ENCODE measurements at places on chromosomes 1 and 21.

GRCh38 chr1:35660581-35661473 lies 19.5 kb upstream of the PSMB2 start:
- no peak for DNase-seq

DNA sequence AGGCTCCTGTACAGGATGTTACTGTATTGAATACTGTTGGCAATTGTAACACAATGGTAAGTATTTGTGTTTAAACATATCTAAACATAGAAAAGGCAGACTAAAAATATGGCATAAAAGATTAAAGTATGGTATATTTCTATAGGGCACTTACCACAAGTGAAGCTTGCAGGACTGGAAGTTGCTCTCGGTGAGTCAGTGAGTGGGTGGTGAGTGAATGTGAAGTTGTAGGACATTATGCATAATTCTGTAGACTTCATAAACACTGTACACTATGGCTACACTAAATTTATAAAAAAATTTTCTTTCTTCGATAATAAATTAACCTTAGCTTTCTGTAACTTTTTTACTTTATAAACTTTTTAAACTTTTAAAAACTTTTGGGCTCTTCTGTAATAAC lies 13.7 kb upstream of the TRIM62 start:
- DNase-seq, result no peak

DNA sequence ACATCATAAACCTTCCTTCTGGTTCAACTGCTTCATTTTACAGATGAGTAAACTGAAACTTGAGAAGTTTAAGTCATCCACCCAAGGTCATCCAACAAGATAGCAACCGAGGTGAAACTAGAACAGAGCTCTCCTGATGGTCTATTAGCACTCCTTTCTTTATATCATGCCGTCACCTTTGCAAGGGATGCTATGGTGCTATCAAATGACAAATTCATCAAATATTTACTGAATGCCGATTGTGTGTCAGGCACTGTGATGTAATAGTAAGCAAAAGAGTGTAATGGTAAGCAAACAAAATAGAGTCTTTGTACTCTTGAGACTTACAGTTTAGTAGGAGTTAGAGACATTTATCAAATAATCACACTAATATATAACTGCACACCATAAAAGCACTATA lies 14.0 kb upstream of the SGIP1 start:
- no peak for DNase-seq

DNA sequence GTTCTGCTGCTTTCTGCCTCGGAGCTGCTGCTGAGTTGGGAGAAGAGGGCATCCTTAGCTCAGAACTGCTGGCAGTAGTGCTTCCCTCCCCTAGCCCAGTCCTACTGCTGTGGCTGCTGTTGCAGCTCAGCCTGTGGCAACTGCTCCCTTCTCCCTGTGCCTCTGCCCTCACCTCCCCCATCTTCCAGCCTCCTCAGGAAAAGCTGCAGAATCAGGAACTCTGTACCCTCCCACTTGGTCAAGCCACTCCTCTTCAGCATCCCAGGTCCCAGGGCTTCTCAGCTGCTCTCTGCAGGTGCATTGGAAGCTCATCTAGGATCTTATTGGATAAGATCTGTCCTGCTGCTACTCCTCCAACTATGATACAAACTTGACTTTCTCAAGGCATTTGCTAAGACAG lies 316.7 kb downstream of the BRINP2 start:
- no peak for DNase-seq

- no peak for DNase-seq
These were observed 9.8 kb downstream of the SAMD11 start for GRCh38 chr1:933603-933940.

DNA sequence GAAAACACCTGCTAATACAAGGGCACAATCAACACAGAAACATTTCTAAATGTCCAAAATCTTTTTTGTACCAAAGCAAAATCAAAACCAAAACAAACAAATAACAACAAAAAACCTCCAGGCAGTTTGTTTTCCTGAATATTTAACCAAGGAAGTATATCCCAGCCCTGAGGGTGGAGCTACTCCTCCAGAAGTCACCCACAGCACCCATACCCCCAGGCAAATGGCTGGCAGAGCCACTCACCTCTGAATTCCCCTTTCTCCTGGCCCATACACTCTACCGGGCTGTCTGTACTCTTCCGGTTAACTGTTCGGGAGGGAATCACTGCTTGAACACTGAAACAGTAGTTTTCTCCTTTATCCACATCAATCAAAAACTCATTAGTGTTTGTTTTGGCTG lies 9.5 kb downstream of the F3 start:
- no peak for DNase-seq

- DNase-seq, result no peak
These were observed 50.2 kb upstream of the LHX8 start for GRCh38 chr1:75083848-75084514.

- no peak for DNase-seq
These were observed 3.8 kb downstream of the MXRA8 start for GRCh38 chr1:1354271-1355247.

DNA sequence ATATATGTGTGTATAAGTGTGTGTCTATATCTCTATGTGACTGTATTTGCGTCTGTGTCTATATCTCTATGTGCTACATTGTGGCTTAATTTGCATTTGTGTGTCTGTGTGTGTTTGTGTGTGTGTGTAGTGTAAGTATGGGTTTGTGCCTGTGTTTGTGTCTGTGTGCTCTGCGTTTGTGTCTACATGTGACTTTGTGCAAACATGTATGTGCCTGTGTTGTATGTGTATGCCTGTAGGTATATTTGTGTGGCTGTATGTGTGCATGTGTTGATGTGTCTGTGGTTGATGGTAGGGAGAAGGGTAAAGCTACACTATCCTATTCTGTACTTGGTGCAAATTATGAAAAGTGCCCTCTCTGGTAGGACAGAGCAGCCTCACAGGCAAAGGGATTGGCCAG lies 7.3 kb upstream of the FGGY start:
- no peak for DNase-seq

DNA sequence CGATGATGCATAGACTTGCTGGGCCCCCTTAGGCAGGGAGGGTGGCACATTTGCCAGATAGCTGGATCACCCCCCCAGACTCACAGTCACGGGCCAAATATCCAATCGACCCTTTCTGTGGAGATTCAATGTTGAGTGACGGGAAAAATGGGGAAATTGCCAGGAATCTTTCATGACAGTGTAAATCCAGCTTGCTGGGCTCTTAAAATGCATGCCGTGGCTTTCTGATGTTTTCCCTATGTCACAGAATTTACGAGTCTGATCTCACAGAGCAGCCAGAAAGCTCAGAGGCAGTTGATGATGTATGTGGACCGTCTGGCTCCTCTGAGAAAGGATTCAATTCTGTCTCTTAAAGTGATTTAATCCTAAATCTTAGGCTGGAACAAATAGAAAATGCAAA lies 150.1 kb upstream of the ZNF644 start:
- no peak for DNase-seq

GRCh38 chr1:190717055-190717454 lies 239.4 kb upstream of the BRINP3 start:
- DNase-seq, result no peak

- no peak for DNase-seq
These were observed 87.5 kb downstream of the AJAP1 start for GRCh38 chr1:4741876-4742423.

- DNase-seq, result no peak
These were observed 91.5 kb upstream of the GCLM start for GRCh38 chr1:94000510-94001282.

DNA sequence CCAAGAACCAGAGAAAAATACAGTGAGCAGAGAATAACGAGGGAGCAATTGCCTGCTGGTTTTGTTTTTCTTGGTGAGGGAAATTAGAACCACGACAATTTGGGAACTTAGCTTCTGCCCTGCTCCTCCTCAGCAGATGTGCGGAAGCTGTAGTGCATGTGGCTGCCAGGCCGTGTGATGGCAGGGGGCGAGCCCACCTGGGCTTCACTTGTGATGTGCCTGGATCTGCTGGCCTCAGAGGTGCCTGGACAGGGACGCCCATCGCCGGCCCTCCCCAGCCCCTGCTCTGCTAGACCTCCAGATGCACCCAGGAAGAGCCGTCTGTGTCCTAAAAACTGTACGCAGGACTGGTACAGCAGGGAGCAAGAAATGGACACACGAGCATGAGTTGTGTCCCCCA lies 28.5 kb upstream of the C1orf174 start:
- no peak for DNase-seq

- DNase-seq, result no peak
These were observed 25.3 kb upstream of the SYT6 start for GRCh38 chr1:114178936-114179335.

DNA sequence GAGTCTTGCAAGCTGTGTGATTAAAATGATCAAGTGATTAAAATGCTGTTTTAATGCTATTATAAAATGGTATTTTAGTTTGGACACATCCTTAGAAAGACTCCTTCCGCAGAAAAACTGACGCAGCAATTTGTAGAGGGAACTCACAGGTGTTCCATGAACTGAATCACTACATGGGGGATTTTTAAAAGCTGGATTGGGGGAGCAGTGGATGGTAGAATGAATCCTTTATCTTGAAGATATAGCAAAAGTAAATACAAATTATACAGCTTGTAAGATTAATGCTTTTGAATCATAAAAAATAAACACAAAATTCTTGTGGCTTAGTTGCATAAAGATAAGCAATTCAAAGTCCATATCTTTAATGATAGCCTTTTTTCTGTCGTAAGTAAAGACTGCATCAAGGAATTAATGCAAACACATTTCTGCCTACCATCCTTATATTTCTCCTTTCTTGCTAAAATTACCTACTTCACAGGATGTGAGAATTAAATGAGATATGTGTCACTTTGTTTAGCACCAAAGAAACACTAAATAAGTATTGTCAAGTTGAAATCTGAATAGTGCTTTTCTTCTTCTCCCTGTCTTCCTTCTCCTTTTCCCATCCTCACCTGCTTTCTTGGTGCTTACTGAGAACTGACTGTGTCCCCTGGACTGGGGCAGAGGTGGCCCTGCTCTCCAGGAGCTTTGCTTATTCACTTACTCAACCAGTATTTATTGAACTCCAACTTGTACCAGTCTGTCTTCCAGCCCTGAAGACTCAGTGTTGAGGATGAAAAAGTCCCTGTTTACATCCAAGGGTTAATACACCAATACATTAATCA lies 61.5 kb upstream of the F3 start:
- DNase-seq, result no peak

DNA sequence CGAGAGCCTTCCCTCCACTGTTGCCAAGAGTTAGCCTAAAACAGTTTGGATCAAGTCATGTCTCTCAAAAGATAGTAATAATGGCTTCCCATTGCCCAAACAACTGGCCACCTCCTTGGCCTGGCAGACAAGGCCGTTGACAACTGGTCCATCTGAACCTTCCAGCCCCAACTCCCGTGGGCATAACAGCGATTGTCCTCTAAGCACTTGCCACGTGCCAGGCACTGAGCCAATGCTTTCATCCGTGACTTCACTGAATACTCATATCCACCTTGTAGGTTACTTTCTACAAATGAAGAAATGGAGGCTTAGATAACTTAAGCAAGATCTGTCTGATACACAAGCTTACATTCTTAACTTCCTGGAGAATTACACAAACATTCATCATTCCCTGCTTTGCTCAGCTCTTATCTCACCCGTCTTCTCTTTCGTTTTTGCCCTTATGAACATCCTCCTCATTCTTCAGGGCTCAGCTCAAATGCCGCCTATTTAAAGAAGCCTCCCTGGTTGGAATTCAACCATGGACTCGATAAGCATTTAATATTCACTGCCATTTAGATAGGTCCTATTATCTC lies 106.4 kb downstream of the KCND3 start:
- DNase-seq, result no peak

- DNase-seq, result no peak
These were observed 999.3 kb upstream of the TMPRSS15 start for GRCh38 chr21:19402870-19403269.

- DNase-seq, result no peak
These were observed 110.5 kb upstream of the SERBP1 start for GRCh38 chr1:67540733-67541125.

DNA sequence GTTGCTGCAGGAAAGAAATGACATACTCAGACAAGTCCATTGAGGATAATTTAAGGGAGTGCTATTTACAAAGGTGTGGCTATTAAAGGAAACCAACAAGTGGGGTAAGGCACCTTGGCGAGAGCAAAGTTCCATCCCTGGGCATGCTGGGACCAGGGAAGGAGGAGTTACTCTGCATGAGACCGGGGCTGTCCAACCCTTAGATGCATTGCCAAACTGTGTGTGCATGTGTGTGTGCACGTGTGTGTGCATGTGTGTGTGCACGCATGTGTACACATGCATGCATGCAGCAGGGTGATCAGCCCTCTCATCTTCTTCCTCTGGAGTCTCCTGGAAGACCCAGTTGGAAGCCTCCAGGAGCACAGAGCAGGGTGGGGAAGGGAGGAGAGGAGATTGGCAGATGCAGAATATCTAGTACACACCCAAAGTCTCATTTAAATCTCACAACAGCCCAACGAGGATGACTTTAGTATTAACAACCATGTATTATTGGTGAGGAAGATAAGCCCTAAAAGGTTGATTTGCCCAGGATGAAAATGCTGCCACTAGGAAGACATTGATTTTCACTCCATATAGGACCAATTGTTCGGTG lies 72.2 kb upstream of the CD34 start:
- no peak for DNase-seq

- DNase-seq, result no peak
These were observed 395.2 kb upstream of the LYPLAL1 start for GRCh38 chr1:218778257-218779126.

- DNase-seq, result no peak
These were observed 202.2 kb downstream of the ROR1 start for GRCh38 chr1:63976006-63976405.

GRCh38 chr1:80640978-80641377 lies 1159.8 kb upstream of the ADGRL2 start:
- DNase-seq, result no peak

GRCh38 chr1:54290506-54291184 lies 90.7 kb downstream of the MRPL37 start:
- DNase-seq, result no peak

DNA sequence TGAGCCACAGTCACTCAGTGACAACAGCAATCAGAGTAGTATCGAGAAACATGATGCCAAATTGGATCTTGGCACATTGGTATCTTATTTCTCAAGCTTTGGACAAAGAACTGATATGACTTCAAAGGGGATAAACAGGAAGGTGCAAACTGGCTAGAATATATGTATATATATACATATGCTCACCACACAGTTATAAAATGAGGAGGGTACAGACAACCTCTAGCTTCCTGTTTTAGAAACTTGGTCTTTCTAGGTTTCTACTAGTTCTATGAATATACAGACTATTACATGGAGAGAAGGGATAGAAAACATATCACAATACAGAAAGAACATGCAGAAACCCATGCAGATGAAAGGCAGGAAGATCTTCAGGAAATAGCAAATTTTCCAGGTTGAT lies 292.1 kb upstream of the SNX7 start:
- DNase-seq, result no peak

DNA sequence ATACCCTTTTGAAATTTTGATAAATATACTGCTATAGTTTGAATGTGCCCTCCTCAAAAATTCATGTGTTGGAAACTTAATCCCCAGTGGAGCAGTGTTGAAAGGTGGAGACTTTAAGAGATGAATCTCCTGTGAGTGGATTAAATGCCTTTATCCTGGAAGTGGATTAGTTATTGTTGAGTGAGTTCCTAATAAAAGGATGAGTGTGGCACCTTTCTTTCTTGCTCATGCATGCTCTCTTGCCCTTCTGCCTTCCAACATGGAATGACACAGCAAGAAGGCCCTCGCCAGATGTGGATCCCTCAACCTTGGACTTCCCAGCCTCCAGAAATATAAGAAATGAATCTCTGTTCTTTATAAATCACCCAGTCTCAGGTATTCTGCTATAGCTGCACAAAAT lies 51.8 kb downstream of the CD160 start:
- no peak for DNase-seq
